ENCODE measurements at places on chromosomes 11 and 22. TPM values are rescaled to one million over a fixed set of nuclear protein-coding genes. Genes with fewer than 3 reads are reported as not detected.

GRCh38 chr11:69884286-69884685 lies 65.1 kb upstream of the FGF3 start:
- DNase-seq = no peak

The SPI1 gene
- total RNA-seq = 0.32 TPM

- no peak for DNase-seq
Observed at GRCh38 chr11:69500285-69501120, 19.0 kb downstream of the LINC01488 start.

The DGAT2 gene
- 2.4 TPM for total RNA-seq

The MS4A3 gene
- not detected for total RNA-seq

GRCh38 chr11:120894202-120894985 lies 129.5 kb upstream of the TBCEL start:
- no peak for DNase-seq

DNA sequence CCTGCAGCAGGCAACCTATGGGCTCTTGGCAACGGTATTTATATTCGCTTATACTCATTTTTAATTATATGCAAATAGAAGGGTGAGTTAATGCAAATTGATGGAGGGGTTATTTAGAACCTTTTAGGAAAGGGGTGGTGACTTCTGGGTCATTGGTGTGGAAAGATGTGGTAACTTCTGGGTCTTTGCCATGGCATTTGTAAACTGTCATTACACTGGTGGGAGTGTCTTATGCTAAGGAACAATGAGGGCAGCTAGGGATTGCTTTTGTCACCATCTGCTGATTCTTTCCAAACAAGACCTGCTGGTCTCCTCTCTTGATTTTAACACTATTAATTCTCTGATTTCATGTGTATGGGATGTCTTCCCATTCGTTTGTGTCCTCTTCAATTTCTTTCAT lies 11.7 kb upstream of the KAT5 start:
- no peak for DNase-seq

The HBB gene
- not detected for total RNA-seq

The TRIM34 gene
- total RNA-seq = 0.42 TPM

- DNase-seq = no peak
Observed at GRCh38 chr11:120124355-120124754, 13.6 kb downstream of the TRIM29 start.

DNA sequence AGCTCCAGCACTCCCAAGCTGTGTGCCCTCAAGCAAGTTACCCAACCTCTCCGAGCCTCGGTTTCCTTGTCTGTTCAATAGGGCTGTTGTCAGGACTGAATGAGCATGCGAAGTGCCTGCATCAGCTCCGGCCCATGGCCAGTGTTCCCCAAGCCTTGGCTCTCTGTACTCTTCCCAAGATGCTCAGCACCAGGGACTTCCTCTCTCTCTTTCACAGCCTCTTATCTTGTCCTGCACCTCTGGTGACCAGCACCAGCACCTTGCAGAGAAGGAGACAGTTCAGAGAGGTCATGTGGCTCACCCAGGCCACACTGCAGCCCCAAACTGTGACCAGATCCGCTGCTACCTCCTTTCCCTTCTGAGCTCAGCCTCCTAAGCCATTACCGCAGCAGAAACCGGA lies 120.3 kb upstream of the ANO1 start:
- no peak for DNase-seq

- no peak for DNase-seq
Observed at GRCh38 chr11:76071090-76071489, 135.2 kb downstream of the WNT11 start.

The BIK gene
- 31.0 TPM for total RNA-seq

The GAL3ST1 gene
- 2.1 TPM for total RNA-seq

DNA sequence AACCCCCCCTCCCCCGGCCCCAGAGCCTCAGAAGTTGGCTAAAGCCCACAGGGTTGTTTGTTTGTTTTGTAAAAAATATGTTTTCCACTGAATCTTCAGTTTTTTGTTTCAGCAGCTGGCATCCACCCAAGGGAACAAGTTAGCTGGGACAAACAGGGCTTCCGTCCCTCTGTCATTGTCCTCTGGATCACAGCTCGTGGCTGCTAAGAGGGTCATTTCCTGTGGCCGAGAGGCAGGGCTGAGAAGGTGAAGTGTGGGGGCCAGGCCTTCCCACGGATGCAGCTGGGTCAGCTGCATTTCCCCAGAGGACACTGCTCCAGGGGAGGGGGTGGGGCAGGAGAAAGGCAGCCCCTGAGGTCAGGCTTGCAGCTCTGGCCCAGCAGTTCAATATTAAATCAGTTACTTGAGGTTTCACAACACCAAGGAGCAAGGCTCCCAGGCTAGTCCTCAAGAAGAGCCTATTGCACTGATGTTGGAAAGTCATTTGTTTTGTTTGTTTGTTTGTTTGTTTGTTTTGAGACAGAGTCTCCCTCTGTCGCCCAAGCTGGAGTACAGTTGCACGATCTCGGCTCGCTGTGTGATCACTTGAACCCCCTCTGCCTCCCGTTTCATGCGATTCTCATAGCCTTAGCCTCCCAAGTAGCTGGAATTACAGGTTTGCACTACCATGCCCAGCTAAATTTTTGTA lies 34.4 kb upstream of the SMTN start:
- DNase-seq = no peak

The ABCC8 gene
- total RNA-seq = 0.39 TPM

GRCh38 chr22:41425660-41426365 lies 20.8 kb downstream of the TOB2 start:
- no peak for DNase-seq

The OR52B4 gene
- total RNA-seq = not detected

The F2 gene
- total RNA-seq = 0.47 TPM

- DNase-seq = no peak
Observed at GRCh38 chr11:96156379-96156722, 186.6 kb downstream of the MAML2 start.

The SLCO2B1 gene
- 0.81 TPM for total RNA-seq

GRCh38 chr11:78420796-78421209 lies 3.2 kb upstream of the GAB2 start:
- DNase-seq = no peak

DNA sequence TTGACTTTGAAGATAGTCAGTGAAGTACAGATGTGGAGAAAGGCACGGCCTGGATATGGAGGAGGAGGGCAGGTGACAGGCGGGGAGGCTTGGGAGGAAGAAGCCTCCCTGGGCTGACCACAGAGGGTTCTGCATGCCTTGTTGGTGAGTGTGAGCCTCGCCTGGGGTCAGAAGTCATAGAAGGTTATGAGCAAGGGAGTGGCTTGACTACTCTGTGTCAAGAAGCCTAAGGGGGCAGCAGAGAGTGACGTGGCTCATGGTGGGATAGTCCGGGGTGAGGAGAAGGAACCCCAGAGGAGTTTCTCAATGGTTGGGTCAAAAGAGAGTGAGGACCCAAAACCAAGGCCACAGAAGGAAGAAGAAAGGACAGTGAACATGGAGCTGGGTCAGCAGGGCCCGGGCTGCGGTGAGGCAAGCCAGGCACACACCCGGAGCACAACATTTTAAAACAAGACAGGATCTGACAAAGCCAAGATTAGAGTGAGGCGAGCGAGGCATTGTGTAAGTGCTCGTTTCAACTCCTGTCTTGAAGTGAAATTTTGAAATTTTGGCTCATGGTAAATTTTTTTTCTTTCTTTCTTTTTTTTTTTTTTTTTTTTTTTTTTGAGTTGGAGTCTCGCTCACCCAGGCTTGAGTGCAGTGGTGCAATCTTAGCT lies 31.9 kb downstream of the PDGFB start:
- peak; percentile 56 for DNase-seq

- no peak for DNase-seq
Observed at GRCh38 chr22:37657590-37658132, 862 bp upstream of the PDXP start.
